HFF-Myc (cell line): ENCODE measurements at places on chromosomes 7 and 10.
A peak's percentile ranks its signal among the peaks of the same experiment; 100 is the strongest.

GRCh38 chr10:70634011-70634410 is 31.5 kb upstream of the PRF1 start:
- no peak for DNase-seq

DNA sequence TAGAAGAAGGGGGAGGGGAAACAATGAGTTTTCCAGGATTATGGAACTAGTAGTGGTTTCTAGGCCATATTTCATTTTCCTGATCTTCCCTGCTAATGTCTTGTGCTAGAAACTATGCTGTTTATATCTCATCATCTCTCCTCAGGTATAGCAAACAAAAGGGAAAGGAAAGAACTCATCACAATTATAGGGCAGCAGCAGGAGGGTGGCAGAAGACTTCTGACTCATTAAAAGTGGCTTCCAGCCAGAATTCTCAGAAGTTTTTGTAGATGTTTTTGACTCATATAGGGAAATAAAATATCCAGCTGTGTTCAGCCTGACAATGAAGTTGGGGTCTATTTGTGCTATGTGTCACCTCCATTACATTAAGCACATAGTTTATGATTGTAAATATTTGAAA is 6.5 kb downstream of the AHR start:
- peak; percentile 74 for DNase-seq

DNA sequence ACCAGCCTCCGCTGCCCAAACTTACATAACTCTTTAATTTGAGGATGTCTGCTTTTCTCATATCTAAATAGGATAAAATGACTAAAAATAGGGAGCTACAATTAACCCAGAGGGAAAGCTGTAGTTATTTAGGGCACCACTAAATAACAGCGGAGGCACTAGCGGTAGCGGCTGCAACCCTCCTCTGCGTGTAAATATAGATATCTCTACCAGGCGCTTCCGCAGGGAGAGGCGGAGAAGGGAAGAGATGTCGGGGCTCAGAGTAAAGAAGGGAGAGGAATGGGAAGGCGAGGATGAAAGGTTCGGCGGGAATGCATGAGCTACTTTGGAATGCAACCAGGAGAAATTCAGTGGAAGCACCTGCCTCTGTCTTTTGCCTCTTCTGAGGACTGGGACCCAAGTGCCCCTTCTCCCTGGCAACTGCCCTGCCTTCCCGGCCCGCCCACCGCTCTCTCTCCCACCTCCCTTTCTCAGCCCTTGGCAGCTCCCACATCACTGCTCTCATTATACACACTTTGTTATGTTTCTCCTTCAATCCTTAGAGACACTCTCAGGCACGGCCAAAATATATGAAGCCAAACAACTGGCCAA is 698.3 kb downstream of the PARD3 start:
- no peak for DNase-seq

- DNase-seq: no peak
Measured at GRCh38 chr10:121994429-121994941, 5.5 kb downstream of the TACC2 start.

DNA sequence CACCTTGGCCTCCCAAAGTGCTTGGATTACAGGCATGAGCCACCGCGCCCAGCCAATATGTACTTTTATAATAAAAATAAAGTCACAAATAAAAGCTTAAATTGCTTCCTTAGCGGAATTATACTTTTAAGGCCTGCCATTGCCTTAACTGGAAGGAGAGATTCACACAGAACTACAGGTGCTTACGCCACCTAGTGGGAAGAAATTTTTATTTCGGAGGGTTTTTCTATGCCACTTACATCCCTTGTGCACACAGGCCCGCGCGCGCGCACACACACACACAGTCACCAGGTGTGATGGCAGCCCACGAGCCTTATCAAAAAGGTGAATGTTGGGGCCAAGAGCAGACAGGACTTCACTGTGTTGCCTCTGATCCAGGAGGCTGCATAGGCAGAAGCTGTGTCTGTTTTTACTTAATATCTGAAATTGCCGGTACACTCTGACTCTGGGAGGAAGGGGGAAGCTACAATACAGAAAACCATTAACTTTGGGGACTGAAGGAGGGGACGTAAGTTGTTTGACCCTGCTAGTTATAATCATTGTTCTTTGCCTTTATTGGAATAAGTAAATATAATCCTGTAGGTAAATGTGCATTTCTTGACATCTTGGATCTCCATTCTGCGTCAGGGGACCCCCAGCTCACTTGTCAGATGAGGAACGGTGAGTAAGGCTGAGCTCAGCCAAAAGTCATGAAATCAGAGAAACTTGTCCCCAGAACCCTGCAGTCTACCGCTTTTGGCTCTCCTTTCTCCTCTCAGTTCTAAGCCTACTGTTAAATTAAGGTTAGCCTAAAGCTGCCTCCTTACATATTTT is 87.1 kb downstream of the SLC16A9 start:
- peak; percentile 20 for DNase-seq
